Left cardiac atrium (tissue), 4 donors: ENCODE measurements at places on chromosomes 2 and 18. TPM values are rescaled to one million over a fixed set of nuclear protein-coding genes. Genes with fewer than 3 reads are reported as not detected.

DNA sequence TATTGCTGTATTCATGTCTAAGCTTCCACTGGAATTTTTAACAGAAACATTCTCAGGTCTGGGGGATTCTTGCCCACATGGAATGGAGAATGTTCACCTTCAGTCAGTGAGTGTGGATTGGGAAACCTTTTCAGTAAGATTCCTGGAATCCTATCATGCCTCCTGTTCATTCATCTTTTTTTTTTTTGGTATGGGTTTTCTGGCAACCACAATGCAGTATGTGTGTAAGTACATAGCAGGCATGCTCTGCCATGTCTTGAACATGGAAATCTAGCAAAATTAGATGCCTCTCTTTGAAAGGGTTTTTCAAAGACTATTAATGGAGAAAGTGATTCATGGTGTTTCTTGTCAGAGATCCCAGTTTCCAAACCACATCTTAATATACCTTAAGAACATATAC lies 176.5 kb downstream of the LTBP1 start:
- no peak for DNase-seq

DNA sequence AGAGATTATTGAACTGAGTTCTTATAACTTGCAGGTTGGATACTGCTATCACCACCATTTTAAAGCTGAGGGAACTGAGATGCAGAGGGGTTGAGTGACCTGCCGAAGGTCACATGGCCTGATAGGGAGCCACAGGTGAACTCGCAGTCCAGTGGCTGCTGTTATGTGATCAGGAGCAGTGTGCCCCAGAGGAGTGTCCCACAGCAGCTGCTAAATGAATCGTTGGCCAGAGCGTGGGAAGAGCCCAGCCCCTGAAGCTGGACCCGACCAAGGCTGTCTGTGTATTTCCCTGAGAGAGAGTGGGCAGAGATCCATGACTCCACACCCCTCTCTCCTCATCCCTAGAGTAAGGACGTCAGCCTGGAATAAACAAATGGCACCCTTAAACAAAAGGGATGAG lies 26.7 kb upstream of the PRLH start:
- DNase-seq = no peak

DNA sequence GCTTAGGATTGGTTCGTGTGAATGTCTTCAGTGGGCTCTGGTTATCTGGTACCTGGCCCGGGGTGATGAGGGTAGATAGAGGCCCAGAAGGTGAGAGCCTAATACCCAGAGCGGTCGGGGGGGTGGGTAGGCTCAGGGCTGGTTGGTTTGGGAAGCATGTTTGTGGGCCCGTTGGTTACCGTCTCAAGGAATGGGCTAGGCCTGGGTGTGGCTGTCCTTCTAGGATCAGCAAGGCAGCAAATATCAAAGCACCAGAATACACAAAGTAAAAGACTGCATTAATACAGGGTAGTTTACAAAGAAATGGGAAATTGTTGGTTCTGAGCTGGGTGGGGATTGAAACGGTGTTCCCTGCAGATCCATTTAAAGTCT lies 6.0 kb upstream of the IL1R2 start:
- DNase-seq = no peak

- DNase-seq = no peak
Observed at GRCh38 chr2:207107551-207107950, 58.2 kb downstream of the KLF7 start.

DNA sequence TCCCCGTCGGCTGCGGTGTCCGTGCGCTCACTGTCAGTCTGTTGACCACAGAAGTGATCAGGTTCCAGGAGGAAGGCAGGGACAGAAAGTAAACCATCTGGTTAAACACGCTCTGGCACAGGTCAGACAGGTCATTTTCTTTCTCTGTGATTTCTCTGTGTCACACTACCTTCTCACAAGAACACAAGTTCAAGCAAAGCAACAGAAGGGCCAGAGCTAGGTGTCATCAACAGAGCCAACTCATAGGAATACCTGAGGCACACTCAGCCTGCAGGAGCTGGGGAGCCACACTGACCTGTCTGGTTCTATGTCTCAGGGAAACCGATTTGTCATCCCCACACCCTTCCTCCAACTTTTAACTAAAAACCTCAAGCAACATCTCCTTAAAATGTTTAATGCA lies 115.1 kb upstream of the ZBTB14 start:
- no peak for DNase-seq

DNA sequence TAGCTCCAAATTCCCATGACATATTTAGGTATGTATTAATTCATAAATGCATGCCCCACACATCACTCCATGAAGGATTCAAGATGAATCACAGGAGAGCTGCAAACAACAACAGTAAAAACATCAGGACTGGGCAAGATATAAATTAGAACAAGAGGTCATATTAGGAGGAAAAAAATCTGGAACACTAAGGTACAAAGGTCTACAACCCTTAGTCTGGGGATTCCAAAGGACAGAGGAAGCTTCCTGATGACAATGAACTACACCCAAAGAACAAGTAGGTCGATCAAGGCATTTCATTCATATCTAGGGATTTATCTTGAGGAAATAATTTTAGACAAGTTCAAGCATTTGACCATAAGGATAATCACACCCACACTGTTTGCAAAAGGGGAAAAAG lies 14.5 kb downstream of the VPS4B start:
- DNase-seq = no peak

DNA sequence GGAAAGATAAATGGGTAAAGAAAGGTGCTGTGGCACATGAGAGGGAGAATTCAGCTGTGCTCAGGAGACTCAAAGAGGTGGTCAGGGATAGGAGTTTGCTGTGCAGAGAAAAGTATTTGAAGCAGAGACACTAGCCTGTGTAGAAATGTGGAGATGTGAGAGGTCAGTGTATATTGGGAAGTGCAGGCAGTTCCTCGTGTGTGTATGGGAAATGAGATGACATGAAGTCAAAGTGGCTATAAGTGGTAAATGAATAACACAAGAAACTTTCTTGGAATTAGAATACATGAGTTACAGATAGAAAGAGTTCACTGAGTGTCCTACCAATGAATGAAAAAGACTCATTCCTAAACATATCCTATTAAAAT lies 11.6 kb downstream of the MAP3K20 start:
- DNase-seq = no peak

DNA sequence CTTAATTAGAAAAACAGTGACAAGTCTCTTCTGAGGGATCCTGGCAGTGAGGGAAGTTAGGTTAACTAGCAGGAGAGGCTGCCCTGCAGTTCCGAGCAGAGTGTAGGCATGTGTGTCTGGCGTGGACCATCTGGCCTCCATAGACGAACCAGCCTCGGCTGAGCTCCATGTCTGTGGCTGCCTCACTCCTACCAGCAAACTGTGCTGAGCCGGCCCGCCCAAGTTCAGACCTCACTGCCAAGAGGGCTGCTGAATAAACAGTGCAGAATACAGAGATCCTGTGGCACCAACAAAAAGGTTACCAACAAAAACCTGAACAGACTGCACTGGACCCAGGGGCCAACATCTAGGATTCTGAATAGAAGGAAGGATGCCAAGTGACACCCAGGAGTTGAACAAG lies 27.3 kb downstream of the INO80C start:
- DNase-seq = no peak

- no peak for DNase-seq
Observed at GRCh38 chr2:70983506-70984227, 5.2 kb downstream of the ANKRD53 start.

- DNase-seq = no peak
Observed at GRCh38 chr2:181570833-181571661, 85.9 kb downstream of the CERKL start.

GRCh38 chr2:229164545-229165249 lies 106.4 kb downstream of the PID1 start:
- no peak for DNase-seq

GRCh38 chr18:50453014-50453680 lies 78.3 kb downstream of the SKA1 start:
- DNase-seq = no peak

DNA sequence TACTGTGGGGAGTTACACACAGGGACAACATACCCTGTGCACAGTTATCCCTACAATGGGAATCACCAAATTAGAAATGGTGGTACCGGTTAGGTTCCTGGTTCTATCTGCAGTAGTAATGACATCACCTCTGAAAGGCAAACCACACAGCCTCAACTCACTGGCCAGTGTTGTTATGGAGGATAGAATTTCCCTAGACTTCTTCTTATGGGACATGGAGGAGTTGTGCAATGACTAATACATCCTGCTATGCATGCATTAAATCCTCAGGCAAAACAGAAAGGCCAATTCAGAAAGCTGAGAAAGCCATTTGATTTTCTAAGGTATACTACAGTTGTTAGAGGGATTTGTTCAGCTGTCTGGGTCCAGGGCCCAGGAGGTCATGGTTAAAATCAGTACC lies 439.3 kb downstream of the TMX3 start:
- no peak for DNase-seq

DNA sequence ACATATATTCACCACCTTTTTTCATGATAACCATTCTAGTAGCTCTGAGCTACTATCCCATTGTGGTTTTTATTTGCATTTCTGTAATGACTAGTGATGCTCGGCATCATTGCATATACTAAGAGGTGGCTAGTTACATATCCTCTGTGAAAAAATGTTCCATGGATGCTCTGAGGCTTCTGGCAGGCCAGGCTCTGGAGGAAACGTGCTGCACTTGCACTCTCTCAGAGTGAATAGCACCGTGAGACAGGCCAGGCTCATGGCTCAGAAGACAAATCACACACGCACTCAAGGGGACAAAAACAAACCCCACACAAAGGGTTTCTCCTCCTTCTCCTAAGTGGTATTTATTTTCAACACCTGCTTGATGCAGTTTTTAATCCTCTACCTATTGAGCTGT lies 1085.3 kb upstream of the CNTNAP5 start:
- no peak for DNase-seq

- DNase-seq = no peak
Observed at GRCh38 chr2:37367310-37367709, 22.9 kb downstream of the QPCT start.

- DNase-seq = peak; percentile 66
Observed at GRCh38 chr18:44325903-44326635, 354.6 kb upstream of the SETBP1 start.

DNA sequence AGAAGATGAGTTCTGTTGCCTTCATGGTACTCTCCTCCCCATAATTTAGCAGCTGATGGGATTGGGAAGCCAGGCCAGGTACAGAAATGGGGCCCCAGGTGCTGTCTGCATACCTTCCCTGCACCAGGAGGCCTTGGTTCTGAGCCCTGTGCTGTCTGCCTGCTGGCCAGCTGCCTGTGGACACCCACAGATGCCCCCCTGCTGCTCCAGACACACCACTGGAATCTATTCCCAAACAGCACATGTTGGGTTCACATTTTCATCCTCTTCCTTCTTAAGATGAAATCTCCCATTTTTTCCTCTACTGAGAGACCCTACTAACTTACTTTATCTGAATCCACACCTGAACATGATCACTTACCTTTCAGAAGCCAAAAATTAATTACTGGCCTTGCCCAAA lies 152.0 kb upstream of the CCDC68 start:
- no peak for DNase-seq

DNA sequence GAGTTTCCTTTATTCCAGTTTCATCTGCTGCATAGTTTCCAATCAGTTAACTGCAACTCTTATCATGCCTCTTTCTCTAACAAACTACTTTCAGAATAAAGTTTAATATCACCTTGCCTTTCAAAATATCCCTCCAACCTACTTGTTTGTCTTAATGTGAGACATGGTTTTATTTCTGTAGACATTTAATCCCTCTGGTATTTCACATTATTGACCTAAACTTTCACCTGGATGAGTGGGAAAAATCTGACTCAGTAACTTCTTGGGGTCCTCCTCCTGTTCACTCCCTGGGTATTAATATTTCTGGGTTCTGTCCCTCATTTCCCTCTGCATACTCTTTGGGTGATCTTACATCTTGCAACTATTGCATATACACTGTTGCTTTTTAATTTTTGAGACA lies 27.9 kb downstream of the MSH6 start:
- no peak for DNase-seq

- no peak for DNase-seq
Observed at GRCh38 chr2:208359632-208359986, 47.0 kb upstream of the PTH2R start.

- DNase-seq = no peak
Observed at GRCh38 chr2:134198006-134198634, 55.8 kb upstream of the MGAT5 start.

DNA sequence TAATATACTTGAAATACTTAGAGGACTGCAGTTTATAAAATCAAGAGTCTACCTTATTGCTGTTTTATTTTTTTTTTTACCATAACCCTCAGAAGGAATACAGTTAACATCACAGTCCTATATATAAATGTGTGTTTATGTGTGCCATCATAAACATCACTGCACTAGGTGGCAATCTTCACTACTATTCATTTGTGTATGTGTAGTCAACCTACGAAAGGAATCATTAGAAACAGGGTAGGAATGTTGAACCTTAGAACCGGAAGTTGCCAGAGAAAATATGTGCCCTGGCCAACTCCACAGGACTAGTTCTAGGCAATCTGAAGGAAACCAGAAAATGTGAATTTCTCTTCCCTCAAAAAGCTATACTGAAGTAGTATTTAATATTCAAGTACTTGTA lies 3.4 kb downstream of the GEN1 start:
- DNase-seq = no peak

DNA sequence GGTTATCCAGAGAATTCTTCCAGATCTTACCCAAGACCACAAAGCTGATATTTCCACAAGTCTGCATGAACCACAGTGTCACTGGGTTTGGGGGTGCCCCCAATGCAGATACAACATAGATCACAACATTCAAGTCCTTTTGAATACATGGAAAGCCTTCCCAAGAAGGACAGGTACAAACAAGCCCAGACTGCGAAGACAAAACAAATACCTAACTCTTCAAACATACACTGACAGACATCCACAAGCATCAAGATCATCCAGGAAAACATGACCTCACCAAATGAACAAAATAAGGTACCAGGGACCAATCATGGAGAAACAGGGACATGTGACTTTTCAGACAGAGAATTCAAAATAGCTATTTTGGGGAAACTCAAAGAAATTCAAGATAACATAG lies 93.1 kb downstream of the MDH1 start:
- no peak for DNase-seq

DNA sequence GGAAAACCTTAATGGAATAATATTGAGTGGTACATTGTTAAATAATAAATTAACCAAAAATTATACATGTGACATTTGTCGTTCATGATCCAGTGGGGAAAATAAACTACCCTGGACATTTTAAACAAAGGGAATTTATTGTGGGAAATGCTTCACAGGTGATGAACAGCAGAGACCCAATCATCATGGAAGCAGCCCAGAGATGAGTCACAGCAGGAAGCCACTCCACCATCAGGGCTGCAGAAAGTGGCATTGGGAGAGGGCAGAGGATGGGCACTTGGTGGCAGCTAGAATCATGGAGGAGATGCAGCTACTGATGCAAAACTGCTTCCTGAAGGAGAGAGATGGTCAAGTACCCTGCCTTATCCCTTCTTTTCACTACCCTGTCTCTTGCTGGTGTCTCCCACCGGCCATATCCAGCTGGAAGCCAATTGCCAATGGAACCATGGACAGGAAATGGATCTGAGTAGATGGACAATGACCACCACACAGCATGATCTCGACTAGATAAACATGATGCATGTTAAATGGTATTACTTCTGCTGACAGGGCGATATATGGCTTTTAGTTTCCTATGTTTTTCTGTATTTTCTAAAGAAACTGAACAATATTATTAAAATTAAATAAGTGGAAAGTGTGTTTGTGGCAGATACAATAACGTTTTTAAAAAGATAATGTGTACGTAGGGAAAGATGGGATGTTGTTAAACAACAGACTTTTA lies 139.8 kb downstream of the RPIA start:
- DNase-seq = no peak

LYG1 gene
- total RNA-seq = 0.65 TPM

CNTNAP5 gene
- total RNA-seq = not detected

CYS1 gene
- total RNA-seq = 3.5 TPM

POTEI gene
- total RNA-seq = not detected

KIF3C gene
- total RNA-seq = 3.0 TPM

BMP10 gene
- 0.27 TPM for total RNA-seq
